ENCODE measurements at places on chromosomes 16 and 17.
A peak's percentile ranks its signal among the peaks of the same experiment; 100 is the strongest.

DNA sequence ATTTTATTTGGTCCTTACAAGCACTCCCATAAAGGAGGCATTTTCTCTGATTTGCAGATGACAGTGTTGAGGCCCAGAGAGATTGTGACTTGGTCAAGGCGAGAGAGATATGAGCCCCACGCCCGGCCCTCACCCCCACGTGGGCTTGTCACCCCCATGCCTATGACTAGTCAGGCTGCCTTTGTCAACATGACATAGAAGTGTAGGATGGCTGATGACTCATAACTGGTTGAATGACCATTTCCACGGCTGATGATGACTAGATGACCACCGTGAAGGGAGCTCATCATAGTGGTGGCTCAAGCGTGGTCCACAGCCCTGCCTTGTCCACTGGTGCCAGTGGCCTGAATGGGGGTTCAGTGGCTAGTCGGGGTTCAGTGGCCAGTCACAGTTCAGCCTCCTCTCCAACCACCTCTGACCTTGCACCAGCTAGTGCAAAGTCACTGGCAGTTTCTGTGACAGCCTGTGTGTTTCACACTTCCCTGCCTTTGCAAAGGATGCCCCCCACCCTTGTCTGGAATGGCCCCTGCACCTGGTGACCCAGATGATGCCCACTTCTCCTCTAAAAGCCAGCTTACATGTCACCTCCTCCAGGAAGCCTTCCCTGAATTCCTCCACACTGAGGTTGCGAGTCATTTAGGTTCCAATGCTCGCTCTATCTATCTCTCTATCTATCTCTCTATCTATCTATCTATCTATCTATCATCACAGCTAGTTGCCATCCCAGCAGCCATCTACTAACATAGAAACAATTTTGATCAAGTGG lies 3.8 kb upstream of the WSCD1 start:
- no peak for DNase-seq

GRCh38 chr17:31462261-31462660 lies 70.8 kb downstream of the RAB11FIP4 start:
- no peak for DNase-seq

DNA sequence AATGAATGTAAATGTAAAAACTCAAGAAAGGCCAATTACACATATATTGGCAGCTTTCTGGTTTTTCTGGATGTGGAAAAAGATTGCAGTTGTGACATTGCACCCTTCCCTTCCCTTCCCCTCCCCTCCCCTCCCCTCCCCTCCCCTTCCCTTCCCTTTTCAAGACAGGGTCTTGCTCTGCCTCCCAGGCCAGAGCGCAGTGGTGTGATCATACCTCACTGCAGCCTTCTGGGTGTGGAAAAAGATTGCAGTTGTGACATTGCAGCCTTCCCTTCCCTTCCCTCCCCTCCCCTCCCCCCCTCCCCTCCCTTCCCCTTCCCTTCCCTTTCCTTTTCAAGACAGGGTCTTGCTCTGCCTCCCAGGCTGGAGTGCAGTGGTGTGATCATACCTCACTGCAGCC lies 41.7 kb downstream of the PIK3R5 start:
- DNase-seq = no peak

DNA sequence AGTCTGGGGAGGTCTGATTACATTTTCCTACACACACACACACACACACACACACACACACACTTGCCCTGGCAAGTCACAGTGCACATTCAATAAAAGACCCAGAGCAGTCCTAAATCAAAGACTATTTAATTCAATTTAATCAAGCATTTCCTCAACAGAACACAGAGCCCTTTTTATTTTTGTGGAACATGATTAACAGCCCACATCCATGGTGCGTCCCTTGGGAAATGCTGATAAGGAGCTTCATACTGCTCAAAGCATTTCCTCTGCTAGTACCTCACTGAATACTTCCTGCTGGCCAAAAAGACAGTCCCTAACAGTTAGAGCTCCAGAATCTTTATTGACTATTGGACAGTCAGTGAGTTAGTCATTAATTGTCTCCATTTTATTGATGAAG lies 43.1 kb upstream of the MYH10 start:
- DNase-seq = no peak

DNA sequence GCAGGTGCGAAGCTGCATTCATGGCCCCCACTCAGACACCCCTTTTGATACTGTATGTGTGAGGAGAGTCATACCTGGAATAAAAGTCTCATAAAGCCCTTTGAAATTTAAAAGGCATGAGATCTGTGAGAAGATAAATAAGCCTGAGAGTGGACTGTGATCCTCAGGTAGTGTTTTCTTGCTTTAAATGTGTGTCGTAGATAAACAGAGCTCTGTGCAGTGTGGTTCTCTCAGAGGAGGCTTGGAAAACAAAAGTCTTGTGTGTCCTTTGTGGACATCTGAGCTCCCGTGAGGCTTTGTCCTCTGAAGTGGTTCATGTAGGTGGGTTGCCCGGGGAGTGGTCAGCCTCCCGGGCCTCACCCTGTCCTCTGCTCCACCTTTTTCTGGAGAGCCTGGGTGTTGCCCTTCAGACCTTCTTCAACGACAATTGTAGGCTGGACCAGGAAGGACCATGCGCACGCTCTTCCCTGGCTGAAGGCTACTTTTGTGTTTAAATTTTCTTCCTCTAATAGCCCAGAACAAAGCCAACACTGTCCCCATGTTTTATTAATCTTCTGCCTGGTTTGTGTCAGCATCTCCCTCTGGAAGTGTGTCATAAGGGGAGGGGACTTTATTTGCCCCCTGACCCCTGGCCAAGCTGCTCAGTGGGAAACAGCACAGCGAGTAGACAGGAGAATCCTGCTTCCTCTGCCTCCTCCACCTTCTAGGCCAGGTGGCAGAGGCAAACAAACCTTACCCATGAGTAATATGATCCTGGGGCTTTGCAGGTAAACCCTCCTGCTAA lies 151.2 kb downstream of the MSI2 start:
- DNase-seq = no peak

- no peak for DNase-seq
Observed at GRCh38 chr16:28274676-28275075, 17.6 kb upstream of the SBK1 start.

DNA sequence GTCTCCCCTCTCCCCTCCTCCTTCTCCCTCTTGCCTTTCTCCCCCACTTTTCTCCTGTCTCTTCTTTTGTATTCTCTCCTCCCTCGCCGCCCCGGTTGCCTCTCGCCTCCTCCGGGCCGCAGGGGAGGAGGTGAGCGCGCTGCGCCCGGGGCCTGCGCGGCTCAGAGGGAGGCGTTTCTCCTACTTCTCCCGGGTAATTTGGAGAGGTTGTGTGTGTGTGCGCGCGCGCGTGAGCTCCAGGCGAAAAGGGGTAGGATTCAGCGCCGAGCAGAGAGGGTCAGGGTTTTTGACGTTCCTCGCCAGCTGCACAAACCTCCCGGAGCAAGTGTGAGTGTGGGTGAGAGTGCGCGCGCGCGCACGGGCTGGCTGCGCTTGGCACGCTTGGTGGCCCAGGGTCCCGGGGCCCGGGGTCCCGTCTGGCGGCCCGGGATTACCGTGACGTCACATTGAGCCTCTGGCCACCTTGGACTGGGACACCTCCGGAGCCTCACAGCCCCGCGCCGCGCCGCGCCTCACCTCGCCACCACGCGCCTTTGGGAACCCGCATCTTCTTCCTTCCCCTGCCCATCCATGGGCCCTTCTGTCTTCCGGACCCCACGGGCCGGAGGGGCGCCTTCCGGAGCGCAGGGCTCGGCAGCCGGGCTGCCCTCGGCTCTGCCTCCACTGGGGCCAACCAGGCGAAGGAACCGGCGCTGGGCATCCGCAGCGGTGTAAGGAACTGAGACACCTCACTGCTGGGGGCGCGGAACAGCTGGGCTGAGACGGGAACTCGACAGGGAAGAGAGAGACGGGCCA lies 479 bp downstream of the IRX6 start:
- peak; percentile 30 for DNase-seq

GRCh38 chr17:75067856-75068255 lies 19.9 kb upstream of the SLC16A5 start:
- no peak for DNase-seq

GRCh38 chr16:86277221-86277620 lies 233.1 kb upstream of the FOXF1 start:
- no peak for DNase-seq

- DNase-seq = no peak
Observed at GRCh38 chr17:70369391-70369790, 200.1 kb downstream of the KCNJ2 start.

DNA sequence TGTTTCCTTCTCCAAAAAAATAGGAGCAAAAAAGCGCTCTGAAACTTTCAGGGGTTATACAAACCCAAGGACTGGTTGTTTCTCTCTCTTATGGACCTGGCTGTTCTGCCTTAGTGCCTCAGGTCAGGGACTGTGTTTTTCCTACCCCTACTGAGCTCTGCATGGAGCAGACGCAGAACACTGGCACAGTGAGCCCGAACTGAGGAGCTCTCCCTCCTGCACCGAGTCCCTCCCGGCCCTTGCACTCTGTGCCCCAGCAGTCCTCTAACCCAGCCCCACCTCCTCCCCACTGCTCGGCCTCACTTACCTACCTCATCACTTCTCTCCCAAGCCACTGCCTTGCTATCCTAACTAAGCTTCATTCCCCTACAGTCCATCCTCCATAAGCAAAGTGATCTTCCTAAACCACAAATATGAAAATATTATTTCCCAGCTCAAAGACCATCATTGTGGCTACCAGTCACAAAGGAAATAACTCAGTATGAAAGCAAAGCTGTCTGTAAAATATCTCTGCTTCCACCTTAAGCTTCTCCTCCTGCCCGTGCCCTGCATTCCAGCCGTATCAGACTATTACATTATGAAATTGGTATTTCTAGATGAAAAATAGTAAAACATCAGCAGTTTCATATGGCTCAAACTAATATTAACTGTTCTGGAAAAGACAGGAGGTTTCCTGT lies 13.6 kb downstream of the MEIOB start:
- DNase-seq = no peak

- DNase-seq = no peak
Observed at GRCh38 chr16:66979011-66979717, 9.2 kb upstream of the CES4A start.

DNA sequence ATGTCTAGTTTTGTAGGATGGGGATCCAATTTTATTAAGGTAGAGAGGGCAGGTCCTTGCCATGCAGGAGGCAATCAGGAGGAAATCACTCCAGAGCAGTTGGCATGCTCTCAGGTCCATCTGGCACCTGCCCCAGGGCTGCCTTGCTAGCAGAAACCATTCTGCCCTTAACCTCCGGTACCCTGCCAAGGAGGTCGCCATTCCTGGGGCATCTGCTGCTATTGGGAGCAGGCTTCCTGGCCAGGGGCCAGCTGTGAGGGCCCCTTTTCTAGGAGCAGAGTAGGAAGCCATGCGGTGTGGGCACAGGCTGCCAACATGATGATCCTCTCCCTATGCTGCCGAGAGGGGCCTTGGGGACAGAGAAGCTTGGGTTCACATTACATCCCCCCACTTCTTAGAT lies 47.6 kb upstream of the MGAT5B start:
- no peak for DNase-seq

GRCh38 chr17:2023692-2024571 lies 1.2 kb downstream of the RTN4RL1 start:
- peak; percentile 58 for DNase-seq

GRCh38 chr17:27320222-27320560 lies 26.3 kb downstream of the WSB1 start:
- no peak for DNase-seq

DNA sequence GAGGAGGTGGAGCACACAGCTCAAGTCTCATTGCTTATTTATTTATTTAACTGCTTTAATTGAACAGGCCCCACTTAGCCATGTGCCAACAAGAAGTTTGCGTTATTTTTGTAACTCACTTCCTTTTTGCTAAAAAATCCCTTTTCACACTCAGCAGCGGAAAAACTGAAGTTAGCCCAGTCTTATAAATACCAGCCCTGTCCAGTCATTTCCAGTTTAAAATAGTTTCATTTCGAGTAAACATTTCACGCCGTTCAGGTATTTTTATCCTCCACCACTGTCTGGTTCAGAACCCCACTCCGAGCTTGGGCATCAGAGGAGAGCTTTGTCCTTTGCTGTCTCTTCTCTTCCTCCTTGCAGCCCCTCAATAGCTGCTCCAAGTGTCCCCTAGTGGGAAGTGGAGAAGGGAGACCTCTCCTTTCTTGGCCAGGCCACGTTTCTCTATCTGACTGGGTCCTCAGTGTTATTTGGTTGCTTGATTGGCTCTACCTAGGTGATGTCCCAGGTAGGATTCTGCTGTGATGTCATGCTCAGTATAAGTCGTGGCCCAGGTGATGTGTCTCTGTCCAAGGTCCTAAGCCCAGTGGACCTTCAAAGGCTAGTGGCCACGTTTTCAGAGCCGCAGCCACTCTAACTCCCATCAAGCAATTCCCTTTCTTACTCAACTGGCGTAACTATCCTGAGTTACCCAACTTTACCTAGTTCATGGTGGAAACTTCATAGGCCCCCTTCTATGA lies 53.0 kb upstream of the GAS7 start:
- DNase-seq = no peak

- no peak for DNase-seq
Observed at GRCh38 chr16:6861135-6861814, 471.4 kb upstream of the RBFOX1 start.

GRCh38 chr17:10417431-10417830 lies 4.3 kb downstream of the MYH8 start:
- peak; percentile 65 for DNase-seq

- DNase-seq = no peak
Observed at GRCh38 chr17:68424203-68424602, 33.1 kb downstream of the WIPI1 start.

- DNase-seq = peak; percentile 50
Observed at GRCh38 chr16:11914210-11915113, 1.3 kb downstream of the GSPT1 start.

GRCh38 chr17:9971991-9972390 lies 66.9 kb upstream of the RCVRN start:
- peak; percentile 83 for DNase-seq

DNA sequence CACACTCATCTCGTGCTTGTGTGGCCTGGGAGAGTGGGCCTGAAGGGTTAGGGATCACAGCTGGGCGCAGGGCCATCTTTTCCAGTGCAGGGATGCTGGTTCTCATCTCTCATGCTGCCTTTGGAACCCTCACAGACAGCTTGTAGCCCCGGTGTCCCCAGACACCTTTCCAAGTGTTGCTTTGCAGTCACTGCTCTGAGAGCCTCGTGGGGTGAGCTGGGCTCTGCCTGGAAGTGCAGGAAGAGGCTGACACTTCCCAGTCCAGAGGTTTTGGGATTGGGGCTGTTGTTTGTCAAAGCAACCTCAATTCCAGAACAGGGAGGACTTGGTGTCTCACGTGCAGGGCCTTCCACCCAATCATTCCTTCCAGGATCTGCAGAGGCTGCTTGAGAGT lies 28.2 kb downstream of the TBX4 start:
- no peak for DNase-seq

GRCh38 chr16:31335431-31335830 lies 19.5 kb upstream of the ITGAX start:
- DNase-seq = no peak

All from right hindlimb (tissue), 1 donor.